CD4-positive, alpha-beta T cell treated with Interleukin-2 at 100 ng/mL for 4 hours (primary cell): ENCODE measurements at places on chromosomes 11 and 22.

- no peak for DNase-seq
Measured at GRCh38 chr11:126874831-126875230, 125.7 kb downstream of the KIRREL3 start.

GRCh38 chr11:7609521-7609920, 63.8 kb downstream of the CYB5R2 start:
- DNase-seq: no peak

GRCh38 chr11:14259186-14259784, 99.7 kb downstream of the RRAS2 start:
- no peak for DNase-seq

- no peak for DNase-seq
Measured at GRCh38 chr22:19890502-19891316, 36.0 kb upstream of the GNB1L start.

- DNase-seq: peak; percentile 50
Measured at GRCh38 chr11:64553554-64554201, 37.3 kb upstream of the SLC22A12 start.

DNA sequence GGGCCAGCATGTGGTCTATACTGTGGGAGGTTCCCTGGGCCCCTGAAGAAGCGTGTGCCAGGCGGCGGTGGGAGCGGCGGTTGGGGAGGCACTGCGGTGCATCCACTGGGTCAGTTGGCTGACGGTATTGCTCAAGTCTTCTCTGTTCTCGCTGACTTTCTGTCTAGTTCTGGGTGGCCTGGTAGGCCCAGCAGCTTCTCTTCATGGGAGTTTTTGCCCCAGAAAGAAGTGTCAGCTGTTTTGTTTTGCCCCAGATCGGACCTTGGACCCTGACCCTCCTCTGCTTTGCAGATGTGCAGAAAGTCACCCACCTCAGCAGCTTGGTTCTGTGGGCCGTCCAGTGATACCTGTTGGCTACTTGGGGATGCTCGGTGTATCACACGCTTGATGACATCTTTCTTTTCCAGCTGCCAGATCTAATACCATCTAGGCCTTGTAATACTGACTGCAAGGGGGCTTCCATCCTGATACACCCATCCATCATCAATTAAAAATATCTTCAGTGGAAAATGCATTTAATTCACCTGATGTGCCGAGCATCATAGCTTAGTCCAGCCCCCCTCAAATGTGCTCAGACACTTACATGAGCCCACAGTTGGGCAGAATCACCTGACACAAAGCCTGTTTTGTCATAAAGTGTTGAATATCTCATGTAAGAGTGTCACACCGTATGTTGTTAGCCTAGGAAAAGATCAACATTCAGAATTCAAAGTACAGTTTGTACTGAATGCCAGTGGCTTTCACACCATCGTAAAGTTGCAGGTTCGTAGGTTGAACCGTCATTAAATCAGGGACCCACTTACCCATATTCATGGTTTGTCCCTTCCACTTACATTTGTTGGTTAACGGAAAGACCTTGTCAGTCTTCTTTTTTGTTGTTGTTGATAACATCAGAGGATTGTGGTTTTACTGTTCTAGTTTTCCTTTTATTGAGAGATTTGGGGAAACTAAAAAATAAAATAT, 13.9 kb downstream of the ZBED4 start:
- peak; percentile 42 for DNase-seq

- no peak for DNase-seq
Measured at GRCh38 chr22:46090631-46091201, 59.6 kb upstream of the PPARA start.

- DNase-seq: no peak
Measured at GRCh38 chr22:37186997-37187522, 987 bp downstream of the C1QTNF6 start.

DNA sequence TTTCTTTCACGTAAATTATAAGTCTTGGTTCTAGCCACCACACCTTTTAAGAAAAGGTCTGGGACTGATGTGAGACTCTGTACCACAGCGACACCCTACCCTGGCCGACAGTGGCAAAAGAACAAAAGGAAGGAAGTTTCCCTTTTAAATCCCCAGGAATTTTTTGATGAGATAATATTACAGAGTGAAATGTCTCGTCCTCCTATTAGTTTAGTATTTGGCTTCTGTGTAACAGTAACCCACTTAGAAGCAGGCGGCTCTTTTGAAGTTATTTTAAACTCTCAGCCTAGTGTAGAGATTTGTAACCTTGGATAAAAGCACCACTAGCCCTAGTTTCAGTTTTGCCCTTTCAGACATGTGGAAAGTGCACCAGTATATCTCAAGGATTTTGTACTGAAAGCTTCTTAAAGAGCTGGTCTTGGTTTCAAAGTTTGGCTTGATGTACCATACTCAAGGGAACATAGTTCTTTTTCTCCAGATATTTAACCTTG, 84.1 kb downstream of the C22orf31 start:
- no peak for DNase-seq

- no peak for DNase-seq
Measured at GRCh38 chr11:64534950-64535349, 56.1 kb upstream of the SLC22A12 start.

DNA sequence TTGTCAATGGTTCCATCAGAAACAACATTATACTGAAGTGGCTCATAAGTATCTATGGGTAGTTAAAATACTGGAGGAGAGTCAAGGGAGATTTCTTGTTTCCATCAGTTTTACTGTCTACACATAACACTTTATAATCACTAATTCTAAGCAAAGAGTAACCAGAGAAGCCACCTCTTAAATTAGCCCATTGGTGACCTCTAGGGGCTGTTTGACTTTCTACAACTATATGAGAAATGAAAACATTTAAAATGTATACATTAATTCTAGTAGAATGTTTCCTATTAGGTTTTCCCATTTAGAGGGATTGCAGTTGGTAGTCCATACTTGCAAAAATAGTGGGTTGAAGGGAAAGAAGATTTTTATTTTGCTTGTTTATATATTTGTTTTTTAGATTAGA, 504.3 kb downstream of the FAM181B start:
- DNase-seq: peak; percentile 9

- DNase-seq: peak; percentile 63
Measured at GRCh38 chr22:17773606-17774205, 563 bp downstream of the BID start.

DNA sequence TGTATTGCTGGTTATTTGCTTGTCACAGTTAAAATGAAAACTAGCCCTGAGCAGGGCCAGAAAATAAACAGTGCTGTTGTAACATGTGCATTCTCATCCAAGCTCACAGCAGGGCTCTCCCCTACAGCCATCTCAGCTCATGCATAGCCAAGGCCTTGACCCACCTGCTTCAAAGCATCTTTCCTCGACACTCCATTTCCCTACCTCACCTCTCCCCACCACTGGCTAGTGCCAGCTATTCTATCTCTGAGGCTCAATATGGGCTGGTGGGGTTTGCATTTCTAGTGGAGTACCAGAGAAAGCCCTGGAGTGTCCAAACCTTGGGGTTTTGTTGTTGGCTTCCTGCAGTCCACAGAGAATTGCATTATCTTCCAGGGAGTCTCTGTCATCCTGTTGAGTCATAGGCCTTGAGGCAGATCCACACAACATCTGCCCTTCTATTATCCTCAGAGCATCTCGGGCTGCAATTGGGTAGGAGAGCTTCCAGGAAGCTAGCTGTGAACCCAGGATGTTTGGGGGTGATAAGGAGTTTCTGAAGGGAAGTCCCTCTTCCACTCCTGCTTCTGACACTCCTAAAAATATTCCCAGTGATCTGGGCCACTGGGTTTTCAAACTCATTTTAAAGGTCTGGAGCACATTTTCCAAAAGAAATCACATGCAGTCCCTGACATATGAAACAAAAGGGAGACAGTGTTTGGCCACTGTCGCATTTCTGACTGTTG, 36.1 kb upstream of the AMOTL1 start:
- no peak for DNase-seq

DNA sequence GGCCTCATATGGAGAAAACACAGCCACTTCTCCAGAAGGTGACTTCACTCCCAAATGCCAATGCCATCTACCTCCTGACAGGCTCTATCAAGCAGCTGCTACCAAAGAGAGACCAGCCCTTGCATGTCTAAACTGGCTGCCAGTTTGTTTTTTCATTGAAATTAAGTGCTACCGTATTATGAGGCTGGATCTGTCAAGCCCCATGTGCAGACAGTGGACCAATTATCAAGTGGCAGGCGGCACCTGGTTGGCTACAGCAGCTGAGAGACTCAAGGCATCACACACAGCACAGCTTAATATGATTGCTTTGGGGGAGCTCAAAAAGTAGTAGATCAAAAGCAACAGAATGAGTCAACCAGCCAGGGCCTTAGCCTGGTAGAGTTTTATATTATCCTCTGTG, 1293.0 kb upstream of the TENM4 start:
- DNase-seq: no peak

DNA sequence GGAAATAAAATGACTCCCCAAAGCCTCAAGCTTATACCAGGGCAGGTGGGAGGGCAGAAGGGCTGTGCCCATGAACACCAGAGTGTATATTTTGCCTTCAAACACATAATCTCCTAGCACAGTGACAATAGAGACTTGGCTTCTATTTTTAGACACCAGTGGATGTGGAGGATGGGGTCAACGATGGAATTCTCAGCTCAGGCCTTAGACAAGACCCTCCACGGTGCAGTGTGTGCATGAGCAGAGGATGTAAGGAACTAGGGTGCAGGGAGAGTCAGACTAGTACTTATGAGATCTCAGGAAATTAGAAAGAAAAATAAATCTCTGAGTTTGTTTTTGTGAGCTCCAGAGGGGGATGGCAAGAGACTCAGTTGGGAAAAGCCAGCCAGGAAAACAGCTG, 113.6 kb upstream of the CADM1 start:
- DNase-seq: no peak

DNA sequence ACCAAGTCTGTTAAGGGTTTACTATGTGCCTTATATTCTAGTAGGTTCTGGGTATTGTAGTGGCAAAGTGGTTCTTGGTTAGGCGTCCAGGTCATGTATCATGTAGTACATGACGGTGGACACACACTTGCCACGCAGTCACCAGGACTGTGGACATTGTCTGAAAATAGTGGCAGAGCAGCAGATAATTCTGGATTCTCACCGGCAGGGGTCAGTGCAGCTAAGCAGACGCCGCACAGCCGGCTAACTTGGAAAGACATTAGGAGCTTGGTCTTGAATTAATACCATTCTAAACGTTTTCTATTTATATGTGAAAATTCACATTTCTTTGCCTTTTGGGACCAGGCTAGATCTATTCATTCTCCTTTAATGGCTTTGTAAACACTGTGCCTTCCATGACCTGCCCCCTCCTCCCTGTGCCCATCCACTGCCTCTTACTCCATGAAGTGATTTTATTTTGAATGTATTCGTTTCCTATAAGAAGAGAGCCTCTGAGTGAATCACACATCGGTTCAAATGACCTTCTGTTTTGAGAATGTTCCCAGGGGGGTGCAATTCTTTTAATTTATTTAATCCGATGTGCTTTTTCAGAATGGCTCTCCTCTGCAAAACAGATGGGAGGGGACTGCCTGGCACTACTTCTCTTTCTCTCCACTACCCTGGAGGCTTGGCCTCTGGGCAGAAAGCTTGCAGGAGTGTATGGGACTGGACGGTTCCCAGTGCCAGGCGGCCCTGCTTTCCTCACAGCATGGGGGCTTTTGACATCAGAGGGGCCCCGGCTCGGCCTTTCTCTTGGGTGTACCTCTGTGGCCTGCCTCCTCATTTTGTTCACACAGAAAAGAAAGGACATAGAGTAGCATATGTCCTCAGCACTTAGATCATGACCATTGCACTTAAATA, 378.0 kb downstream of the NTM start:
- peak; percentile 18 for DNase-seq

DNA sequence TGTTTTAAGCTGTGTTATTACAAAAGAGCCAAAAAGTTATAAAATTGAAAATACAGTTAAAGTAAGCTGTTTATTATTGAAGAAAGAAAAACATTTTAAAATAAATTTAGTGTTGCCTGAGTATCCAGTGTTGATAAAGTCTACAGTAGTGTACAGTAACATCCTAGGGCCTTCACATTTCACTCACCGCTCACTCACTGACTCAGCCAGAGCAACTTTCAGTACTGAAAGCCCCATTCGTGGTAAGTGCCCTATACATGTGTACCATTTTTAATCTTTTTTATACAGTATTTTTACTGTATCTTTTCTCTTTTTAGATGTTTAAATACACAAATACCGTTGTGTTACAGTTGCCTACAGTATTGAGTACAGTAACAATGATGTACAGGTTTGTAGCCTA, 35.0 kb downstream of the POLD3 start:
- no peak for DNase-seq

GRCh38 chr11:24056051-24056450, 440.8 kb upstream of the LUZP2 start:
- DNase-seq: no peak

- no peak for DNase-seq
Measured at GRCh38 chr11:9714272-9714940, 50.5 kb downstream of the SWAP70 start.

DNA sequence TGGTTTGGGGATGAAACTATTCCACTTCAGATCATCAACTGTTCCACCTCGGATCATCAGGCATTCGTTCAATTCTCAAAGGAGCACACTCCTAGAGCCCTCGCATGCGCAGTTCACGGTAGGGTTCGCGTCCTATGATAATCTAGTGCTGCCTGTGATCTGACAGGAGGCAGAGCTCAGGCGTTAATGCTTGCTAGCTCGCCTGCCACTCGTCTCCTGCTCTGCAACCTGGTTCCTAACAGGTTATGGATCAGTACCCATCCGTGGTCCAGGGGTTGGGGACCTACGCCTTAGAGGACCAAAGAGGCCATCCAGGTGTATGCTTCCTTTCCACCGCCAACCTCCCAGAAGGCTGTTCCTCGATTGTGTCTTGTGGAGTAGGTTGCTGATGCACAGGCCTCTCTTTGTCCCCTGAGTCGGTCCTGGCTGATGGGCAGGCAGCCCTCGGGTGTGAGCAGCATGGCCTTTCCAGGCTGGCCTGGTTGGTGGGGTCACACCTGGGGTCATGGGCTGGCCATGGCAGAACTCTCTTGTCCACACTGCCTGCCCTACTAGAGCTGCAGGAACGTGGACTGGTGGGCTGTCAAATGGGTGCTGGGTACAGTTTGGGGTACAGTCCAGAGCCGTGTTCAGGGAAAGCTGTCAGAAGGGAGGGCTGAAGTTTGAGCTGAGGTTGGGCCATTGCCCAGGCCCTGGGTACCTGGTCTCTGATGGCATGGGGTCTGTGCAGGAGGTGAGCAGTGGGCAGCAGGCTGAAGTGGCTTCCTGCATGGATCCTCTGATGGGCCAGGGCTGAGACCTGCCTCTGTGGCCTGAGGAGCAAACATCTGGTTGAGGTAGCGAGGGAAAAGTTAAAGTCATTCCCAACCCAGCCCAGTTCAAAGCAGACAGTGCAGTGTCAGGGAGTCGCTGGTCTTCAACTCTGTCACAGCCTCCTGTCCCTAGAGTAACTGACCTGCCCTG, 11.1 kb downstream of the PRDM11 start:
- DNase-seq: no peak
